NCI-H1092 (cell line): ENCODE measurements at places on chromosomes 16 and 17.
A peak's percentile ranks its signal among the peaks of the same experiment; 100 is the strongest.

DNA sequence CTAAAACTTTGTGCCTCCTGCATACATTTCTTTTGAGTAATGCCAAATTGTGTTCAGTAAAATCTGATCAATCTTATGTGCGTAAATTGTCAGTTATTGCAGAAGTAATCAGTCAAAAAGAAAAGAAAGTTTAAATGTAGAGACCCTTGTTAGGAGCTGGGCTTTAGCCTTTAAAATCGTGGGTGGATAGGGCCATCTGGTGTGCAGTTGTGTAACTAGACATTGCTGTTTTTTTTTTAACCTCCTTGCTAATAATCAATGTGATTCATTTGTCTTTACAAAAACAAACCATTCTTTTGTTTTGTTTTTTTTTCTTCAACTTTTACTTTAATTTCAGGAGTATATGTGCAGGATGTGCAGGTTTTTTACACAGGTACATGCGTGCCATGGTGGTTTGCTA lies 5.3 kb upstream of the WWOX start:
- no peak for DNase-seq

DNA sequence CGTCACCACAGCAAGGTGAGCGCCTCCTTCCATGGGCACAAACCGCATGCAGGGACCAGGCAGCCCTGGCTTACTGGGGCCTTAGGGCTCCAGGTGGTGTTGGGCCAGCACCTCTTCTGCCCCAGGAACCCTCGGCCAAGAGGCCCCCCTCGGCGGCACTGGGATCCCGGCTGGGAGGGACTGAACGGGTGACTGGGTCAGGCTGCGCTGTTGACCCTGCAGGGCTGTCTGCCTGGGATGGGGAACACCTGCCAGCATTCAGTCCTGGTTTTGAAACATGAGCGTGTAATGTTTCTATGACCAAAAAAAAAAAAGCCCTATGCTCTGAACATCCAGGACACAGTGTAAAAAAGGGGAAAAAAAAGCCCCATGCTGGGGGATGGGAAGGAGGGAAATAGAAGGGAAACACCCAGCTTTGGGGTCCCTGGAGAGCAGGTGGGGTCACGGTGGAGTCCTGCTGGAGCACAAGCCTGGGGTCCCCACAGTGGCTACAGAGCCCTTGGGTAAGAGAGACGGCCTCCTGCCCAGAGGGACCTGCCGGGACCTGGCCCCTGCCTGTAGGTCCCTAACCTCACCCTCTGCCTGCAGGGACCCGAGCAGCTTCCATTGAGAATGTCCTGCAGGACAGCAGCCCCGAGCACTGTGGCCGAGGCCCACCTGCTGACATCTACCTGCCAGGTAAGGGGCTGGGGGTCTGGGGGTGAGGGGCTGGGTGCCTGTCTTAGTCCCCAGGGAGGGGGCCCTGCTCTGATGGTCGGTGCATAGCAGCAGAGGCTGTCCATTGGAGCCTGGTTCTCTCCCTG lies 9.9 kb upstream of the NUDT16L1 start:
- DNase-seq: no peak

- DNase-seq: no peak
These were observed 5.4 kb downstream of the HEATR3 start for GRCh38 chr16:50071075-50071671.

DNA sequence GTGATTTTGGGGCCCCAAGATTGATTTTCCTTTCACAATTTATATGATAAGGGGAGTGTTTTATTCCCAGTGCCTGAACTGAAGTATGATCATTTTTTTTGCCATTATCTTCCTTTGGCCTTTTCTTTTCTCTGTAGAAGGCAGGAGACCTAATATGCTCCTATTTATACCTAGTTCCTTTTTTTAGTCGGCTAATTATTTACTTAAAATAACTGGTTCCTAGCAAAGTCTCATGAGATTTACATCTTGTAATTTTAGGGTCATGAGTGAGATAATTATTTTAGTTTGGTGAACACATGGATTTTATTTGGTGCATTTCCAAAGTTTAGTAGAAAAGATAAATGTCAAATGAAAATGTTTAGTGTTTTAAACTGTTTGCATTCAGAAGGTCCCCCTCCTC lies 24.8 kb downstream of the SEC14L1 start:
- DNase-seq: no peak

- no peak for DNase-seq
These were observed 118.7 kb upstream of the CDH5 start for GRCh38 chr16:66247516-66248481.

DNA sequence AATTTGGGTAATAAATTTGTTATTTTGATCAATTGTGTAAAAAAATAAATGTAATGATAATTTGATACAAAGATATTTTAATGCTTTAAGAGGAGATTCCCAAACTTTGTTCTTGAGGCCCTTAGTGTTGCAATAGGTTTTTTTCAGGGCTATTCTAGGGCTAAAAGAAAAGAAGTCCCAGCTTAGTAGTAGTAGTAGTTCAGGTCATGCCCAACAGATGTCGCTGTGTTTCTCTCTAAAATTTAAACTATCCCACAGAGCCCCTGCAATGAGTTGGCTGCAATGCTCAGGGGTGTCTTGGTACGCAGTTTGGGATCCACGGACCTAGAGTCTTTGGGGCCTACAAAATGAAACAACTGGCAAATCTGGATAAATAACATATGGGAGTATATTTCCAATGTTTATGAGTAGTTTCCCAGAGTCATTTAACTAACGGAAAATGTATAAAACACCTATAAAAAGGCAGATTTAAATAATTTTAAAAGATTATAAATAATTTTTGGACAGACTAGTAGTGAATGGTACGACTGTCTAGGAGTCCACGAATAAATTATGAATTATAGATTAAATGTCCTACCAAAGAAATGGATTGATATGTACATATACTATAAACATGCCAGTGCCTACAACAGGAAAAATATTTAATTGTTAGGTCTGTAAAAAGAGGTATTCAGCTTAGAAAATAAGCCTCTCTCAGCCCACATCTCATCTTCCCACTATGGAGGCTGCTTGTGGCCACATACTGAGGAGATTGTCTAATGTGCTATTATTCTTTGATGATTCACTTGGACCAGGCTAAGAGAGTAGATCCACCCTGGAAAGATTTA lies 228.5 kb upstream of the PMFBP1 start:
- DNase-seq: peak; percentile 31

- no peak for DNase-seq
These were observed 202.6 kb downstream of the PARN start for GRCh38 chr16:14427371-14427948.

- no peak for DNase-seq
These were observed 16.5 kb upstream of the NSMCE1 start for GRCh38 chr16:27284865-27285675.

- no peak for DNase-seq
These were observed 29.8 kb upstream of the HS3ST3A1 start for GRCh38 chr17:13631529-13631928.

DNA sequence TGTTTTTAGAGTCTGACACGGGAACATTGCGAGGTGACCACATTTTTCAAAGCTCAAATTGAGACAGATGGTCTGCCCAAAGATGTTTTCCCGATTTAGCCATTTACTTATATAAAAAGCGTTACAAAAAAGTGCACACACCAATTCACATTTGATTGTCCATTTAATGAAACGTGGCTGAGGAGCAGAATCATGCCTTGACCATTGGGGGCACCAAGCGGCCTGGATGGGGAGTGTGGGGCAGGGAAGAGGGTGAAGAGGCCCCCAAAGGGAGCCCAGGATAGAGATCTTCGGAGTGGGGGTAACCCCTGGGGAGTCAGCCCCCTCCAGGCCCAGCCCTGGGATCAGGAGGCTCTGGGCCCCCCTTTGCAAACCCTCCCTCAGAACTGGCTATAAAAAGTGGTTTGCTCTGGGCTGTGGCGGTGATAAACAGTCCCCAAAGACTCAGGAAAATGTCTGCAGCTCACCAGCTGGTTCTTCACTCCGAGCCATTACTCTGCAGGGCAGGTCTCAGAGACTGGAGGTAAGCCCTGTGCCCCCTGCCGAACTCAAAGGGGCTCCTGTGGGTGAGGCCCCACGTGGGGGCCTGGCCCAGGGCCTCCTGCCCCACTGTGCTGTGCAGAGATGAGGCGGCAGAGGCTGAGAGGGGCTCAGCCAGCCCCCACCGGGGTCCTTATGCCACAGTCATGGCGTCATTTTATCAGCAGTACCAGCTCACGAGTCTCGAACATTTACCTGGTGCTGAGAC lies 105.9 kb upstream of the SEC14L1 start:
- no peak for DNase-seq

GRCh38 chr17:44348234-44348987 lies 3.3 kb downstream of the GRN start:
- no peak for DNase-seq

- DNase-seq: no peak
These were observed 15.1 kb downstream of the ADCY7 start for GRCh38 chr16:50281391-50282009.

- no peak for DNase-seq
These were observed 4.0 kb downstream of the ALDH3A2 start for GRCh38 chr17:19652595-19652994.

GRCh38 chr17:39011907-39012468 lies 44.8 kb upstream of the FBXO47 start:
- no peak for DNase-seq
